ENCODE measurements at places on chromosomes 11 and 22. TPM values are rescaled to one million over a fixed set of nuclear protein-coding genes. Genes with fewer than 3 reads are reported as not detected.

SCGB2A2 gene
- total RNA-seq, result not detected

GRCh38 chr22:31574055-31574670, 77.8 kb downstream of the SFI1 start:
- no peak for DNase-seq

DNA sequence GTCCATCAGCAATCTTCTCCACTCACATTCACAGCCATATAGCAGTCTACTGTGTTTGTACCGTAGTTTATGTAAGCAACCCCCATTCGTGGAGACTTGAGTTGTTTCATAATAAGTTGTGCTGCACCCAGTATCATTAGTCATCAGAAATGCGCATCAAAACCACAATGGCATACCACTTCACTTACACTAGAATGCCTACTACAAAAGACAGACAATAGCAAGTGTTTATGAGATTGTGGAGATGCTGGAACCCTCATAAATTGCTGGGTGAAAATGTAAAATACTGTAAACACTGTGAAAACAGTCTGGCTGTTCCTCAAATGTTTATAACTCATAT, 133.3 kb downstream of the ATXN10 start:
- DNase-seq, result no peak

OTOG gene
- not detected for total RNA-seq

DNA sequence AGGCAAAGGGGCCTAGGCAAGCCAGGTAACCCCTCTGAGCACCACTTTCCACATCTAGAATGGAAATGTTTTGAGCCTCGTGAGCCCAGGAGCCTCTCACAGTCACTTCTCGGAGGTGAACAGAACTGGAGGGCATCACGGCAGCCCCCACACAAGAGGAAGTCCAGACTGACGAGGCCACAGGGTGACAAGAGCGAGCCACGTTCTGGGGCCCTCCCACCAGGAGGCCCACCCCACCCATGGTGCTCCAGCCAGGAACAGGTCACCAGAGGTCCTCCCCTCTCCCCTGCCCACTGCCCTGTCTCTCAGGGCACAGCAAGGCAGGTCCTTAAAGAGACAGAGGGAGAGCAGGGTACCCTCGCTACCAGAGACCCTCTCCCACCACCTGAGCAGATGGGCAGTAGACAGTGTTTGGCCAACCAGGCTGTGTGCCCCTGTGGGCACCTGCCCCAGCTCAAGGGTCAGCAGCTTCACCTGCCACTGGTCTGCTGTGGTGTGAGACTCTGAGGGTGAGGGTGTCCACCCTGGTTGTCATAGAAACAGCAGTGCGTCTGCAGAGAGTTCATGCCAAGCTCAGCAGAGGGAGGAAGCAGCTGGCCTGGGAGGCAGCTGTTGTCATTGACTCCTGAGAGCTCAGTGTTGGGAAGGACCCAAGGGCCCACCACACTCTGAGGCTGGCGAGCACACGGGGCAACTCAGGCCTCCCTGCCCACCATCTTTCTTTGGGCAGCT, 31.4 kb downstream of the RSPH14 start:
- no peak for DNase-seq

FAM227A gene
- total RNA-seq, result 0.27 TPM

GRCh38 chr22:42343121-42343454, 72.6 kb upstream of the TCF20 start:
- no peak for DNase-seq

DNA sequence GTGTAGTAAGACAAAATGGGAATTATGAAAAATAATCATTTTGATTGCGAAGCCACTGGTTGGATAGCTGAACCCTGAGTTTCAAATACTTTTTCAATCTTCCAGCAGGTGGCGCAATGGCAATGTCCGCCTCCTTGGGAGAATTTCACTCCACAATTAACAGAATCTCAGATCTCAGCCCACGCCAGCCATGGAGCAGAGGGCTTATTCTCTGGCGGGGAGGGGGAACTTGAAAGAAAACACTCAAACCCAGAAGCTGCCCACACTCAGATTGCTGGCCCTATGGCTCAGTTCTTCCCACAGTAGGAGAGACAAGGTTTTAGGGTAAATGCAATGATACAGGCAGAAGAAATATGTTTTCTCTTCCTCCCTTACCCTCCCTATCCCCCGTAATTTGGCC, 38.7 kb upstream of the RCN1 start:
- DNase-seq, result no peak

PNPLA3 gene
- 0.46 TPM for total RNA-seq

GRCh38 chr11:78319453-78319955, 98.1 kb downstream of the GAB2 start:
- DNase-seq, result no peak

GRCh38 chr11:122285070-122285988, 169.3 kb upstream of the BLID start:
- DNase-seq, result no peak

DNA sequence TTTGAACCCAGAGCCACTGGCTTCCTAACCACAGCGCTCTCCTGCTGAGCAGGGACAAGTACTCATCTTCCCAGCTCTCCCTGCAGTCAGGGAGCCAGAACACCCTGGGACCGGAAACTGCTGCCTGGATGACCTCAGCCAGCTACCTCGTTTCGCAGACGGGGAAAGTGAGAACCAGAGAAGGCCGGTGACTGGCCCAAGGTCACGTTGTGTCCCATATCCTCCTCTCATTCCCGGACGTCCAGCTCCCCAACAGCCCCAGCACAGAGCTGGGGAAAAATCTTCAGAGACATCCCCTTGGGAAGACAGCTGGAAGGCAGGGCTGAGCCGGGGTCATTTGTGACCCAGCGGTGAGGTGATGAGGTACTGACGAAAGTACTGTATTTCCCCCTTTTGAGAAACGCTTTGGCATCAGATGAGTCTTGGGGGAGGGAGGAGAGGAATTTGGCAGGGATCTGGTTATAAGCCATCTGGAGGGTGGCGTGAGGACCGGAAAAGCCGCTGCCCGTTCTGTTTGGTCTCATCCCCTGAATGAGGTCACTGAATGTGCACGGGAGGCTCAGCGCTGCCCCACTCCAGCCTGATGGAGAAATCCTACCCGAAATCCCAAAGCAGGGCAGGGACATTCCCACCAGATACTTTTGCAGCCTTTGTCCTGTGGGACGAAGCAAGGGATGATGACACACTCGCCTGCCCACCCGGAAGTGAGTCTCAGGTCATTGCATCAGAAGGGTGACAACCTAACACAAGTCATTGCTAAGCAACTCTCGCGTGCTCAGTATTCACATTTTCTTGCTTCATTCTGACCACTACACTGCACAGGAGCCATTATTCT, 41.1 kb downstream of the LIF start:
- peak; percentile 74 for DNase-seq

- no peak for DNase-seq
Measured at GRCh38 chr11:106624377-106624776, 393.9 kb downstream of the GUCY1A2 start.

GRCh38 chr22:39267974-39268373, 23.2 kb upstream of the PDGFB start:
- no peak for DNase-seq

GRCh38 chr11:29005401-29005980, 897.3 kb downstream of the METTL15 start:
- DNase-seq, result no peak

- no peak for DNase-seq
Measured at GRCh38 chr11:134504146-134504905, 92.3 kb upstream of the B3GAT1 start.

PAK1 gene
- 10.1 TPM for total RNA-seq

DNAJB7 gene
- not detected for total RNA-seq

NEFH gene
- total RNA-seq, result 0.27 TPM

DSCAML1 gene
- 0.22 TPM for total RNA-seq

DNA sequence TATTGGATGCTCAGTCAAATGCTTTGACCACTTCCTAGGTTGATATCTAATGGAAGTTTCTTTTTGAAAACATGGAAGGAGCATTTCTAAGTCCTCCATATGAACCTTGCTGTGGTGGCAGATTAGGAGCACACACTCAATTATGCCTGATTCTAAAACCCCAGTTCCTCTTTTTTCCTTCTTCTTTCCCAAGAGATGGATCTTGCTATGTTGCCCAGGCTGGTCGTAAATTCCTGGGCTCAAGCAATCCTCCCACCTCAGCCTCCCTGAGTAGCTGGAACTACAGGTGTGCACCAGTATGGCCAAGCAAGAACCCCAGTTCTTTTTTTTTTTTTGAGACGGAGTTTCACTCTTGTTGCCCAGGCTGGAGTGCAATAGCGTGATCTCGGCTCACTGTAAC, 3.0 kb downstream of the LYVE1 start:
- DNase-seq, result no peak

A4GALT gene
- total RNA-seq, result 81.2 TPM

- DNase-seq, result no peak
Measured at GRCh38 chr11:84188521-84188920, 902.4 kb upstream of the CCDC90B start.

DNA sequence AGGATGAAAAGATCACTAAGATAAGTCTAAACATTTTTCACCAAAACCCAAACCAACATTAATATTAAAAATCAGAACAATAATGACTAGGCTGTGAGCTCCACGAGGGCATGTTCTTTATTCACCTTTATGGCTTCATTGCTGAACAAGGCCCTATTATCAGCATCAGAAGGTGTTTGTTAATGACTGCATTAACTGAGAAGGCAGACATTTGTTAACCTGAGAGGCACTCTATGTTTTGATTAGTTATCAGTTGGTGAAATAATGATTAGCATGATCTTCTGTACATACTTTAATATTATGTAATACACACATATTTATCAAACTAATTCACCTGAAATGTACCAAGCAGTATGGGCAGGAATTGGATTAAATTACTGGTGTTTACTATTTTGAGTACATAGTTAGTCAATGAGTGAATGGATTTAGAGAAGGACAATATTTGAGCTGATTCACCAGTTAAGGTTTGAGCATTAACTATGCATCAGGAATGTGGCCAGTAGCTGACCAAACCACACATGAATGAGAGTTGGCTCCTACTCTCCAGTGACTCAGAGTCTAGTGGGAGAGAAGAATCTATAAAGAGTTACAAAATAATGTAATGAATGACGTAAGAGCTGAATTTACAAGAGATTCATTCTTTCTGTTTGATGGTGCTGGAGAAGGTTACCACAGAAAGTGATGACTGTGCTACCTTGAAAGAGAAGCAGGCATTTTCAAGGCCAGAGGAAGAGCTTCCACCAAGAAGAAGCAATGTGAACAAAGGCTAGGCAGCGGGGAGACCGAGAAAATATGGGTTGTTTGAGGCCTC, 6.7 kb downstream of the IL18 start:
- no peak for DNase-seq

TRIM49B gene
- total RNA-seq, result not detected

DNA sequence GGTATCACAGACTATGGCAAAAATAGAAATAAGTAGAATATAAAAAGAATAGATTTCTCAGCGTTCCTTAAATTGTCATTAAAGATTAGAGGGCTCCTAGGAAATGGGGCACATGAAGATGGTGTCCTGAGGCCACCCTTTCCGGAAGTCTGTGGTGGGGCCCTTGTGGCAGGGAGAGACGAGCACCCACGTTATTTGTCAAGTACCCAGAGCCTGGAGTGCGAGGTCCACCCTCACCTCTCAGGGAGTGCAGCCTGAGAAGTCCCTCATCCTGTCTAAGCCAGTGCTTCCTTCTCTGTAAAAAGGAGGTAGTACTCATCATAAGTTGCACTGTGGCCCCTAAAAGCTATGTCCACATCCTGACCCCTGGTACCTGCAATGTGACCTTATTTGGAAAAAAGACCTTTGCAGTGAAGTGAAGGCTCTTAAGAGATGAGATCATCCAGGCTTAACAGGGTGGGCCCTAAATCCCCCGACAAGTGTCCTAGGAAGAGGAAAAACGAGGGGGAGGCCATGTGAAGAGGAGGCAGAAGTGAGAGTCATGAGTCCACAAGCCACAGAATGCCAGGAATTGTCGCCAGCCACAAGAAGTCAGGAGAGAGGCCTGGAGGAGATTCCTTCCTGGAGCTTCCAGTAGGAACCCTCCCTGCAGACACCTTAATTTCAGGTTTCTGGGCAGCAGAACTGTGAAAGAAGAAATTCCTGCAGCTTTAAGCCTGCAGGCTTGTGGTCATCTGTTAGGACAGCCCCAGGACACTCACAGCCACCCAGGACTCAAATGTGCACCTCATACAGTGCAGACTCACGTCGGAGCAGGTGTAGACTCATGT, 76.8 kb upstream of the CCND1 start:
- DNase-seq, result no peak

DNA sequence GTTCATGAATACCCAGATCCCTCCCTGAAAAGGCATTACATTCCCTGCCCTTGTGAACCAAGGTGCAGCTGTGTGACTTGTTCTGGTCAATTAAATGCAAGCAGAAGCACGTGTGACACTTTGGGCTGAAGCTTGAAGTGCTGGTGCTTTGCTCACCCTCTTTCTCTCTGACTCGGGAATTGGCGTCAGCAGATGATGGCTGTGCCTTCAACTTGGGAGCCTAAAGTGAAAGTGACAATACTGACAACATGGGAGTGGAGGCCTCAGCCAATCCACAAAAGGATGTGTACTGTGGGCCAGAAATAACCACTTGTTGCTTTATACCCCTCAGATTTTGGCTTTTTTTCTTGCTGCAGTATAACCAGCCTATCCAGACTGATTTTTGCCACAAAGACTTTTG, 148.3 kb upstream of the THY1 start:
- DNase-seq, result no peak

LSP1 gene
- total RNA-seq, result 22.5 TPM

DNA sequence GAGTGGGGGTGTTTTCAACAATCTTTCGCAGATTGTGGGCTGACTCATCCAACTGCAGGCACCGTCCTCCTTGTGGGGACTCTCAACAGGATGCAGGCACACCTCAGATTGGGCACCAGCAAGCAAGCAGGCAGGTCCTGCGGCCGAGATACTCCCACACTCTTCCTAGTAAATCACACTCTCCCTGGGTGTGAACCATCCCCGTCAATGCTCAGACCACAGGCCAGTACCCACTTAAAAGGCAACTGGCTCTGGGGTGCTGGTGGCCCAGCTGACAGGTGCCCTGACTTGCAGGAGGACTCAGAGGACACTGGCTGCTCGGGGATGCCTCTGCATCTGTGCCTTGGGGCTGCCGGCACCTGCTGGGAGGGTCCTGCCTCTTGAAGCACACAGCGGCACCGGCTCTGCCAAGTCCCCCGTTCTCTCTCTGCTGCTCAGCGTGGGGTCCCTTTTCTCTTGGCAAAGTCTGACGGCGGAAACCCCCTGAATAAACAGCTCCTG, 282.5 kb downstream of the CTTN start:
- DNase-seq, result peak; percentile 57

- DNase-seq, result no peak
Measured at GRCh38 chr22:23146478-23147205, 1.4 kb downstream of the RAB36 start.

TMEM191B gene
- 1.0 TPM for total RNA-seq

GRCh38 chr11:128731041-128731663, 37.3 kb downstream of the FLI1 start:
- DNase-seq, result no peak

- DNase-seq, result no peak
Measured at GRCh38 chr11:120205596-120206161, 5.2 kb upstream of the OAF start.

MRGPRX3 gene
- not detected for total RNA-seq
